Occipital lobe (tissue), 3 donors: ENCODE measurements at places on chromosomes 11 and 22.

- no peak for DNase-seq
These were observed 341.3 kb downstream of the CADM1 start for GRCh38 chr11:115162919-115163318.

DNA sequence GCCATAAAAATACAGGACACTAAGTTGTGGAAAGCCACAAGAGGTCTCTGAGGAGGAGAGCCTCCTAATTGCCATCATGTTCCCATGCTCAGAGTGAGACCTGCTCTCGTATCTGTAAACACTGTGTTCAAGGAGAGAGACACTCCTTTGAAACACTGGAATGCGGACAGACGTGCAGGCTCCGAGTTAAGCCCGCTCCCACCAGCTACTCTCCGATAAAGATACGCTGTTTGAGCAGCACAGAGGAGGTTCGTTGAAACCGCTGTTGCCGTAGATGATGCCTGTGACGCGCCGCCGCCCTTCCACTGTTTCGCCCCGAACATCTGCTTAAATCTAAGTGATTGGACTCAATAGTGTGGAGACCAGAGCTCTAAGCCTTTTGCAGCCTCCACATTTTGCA, 25.1 kb downstream of the NUP50 start:
- no peak for DNase-seq

GRCh38 chr11:132238331-132238866, 868.0 kb downstream of the NTM start:
- DNase-seq, result no peak

GRCh38 chr11:60310407-60310998, 16.6 kb upstream of the MS4A6E start:
- no peak for DNase-seq

- no peak for DNase-seq
These were observed 10.7 kb downstream of the OR51A4 start for GRCh38 chr11:4936745-4937144.

- DNase-seq, result no peak
These were observed 35.0 kb upstream of the OR6M1 start for GRCh38 chr11:123841174-123841573.

- no peak for DNase-seq
These were observed 61.1 kb downstream of the FDX1 start for GRCh38 chr11:110490886-110491285.

GRCh38 chr11:124876818-124877630, 11.8 kb downstream of the ROBO3 start:
- DNase-seq, result no peak

DNA sequence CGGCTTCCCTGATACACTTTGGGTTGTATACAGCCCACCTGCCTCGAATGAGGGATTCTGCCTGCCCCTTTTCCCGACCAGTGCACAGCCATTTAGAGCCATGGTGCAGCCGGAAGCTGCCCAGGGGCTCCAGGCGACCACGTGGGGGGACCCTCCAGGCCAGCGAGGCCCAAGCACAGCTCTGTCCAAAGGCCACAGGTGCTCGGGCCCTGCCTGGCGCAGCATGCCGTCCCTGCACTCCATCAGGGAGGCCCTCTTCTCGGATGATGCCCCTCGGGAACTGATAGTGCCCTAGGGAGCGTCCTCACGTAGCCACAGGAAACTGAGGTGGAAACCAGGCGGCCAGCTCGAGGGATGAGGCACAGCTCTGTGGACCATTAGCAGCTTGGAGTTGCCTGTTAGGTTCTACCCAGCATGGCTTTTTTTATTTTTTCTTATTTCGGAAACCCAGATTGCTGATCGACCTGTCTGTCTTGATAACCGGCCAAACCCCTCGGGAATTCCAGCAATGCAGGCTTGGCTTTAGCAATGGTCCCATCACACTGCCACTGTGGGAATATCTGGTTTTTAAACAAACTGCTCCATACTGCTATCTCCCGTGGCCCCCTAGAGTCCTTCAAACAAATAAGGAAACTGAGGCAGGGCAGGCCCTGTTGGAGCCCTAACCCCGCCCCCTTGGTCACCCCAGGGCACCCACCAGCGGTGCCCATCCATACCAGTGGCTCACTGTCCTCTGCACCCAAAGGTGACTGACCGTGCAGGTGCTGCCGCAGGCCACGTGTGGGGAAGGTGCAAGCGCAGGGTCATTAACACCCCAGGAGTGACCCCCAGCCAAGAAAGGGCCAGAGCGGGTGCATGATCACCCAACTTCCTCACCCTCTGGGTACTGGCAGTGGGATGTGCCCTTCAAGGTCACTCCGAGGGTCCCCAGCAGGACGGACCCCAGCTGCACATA, 8.0 kb downstream of the ANO1 start:
- DNase-seq, result no peak

- DNase-seq, result peak; percentile 10
These were observed 1.3 kb downstream of the HIRA start for GRCh38 chr22:19429950-19430889.

DNA sequence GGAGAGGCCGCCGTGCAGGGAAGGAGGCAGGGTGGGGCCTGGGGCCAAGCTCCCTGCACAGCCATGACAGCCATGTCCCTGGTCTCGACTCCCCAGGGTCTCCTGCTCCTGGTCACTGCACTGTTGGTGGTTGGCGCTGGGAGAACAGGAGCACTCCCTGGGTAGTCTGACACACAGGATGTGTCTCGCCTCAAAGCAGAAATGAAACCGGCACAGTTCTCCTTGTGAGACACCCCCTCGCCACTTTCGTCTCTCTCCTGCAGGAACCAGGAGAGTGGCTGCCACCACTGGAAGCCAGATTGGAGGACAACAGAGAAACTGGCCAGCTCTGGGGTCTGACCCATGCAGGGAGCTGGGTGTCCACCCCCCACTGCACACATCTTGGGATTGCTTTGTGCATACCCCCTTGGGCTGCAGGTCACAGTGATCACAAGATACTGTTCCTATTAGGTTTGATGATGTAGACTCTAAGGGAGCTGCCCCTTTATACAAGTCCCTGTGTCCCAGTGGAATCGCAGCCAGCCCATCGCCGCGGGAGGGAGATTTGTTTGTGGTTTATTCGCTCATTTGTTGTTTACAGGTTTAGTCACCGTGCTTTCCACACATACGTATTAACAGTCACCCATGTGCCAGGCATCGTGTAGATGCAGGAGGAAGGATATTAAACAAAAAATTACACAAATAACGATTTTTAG, 27.0 kb upstream of the YWHAH start:
- peak; percentile 35 for DNase-seq

DNA sequence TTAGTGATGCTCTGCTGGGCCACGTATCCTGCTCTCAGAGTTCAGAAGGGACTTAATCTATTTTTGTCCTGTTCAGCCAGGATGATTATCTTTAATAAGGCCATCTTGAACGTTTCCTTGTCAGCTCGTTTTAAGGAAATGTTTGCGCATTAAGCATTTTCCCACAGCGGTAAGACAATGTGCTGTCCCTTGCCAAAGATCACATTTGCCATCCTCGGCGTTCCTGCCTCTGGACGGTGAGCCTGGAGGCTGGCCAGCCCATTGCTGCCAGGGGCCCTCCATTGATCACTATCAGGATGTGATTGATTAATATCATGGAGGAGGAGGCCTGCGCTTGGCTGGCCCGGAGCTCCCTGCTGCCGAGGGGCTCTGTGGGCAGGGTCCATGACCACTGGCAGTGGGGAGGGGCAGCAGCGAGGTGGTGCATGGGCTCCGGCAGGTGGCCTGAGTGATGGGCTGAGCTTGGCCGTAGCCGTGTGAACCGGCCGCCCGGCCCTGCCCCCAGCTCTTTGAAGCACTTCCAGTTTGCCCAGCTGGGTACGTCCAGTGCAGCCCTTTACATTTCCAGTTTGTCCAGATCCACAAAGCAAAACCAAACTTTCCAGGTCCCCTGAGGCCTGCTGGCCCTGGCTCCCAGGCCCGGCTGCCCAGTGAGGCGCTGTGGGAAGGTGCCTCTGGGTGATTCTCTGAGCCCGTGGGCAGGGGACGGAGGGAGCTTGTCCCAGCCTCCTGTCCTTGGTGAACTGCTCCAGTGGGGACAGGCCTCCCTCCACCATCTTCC, 49.5 kb upstream of the SMIM38 start:
- no peak for DNase-seq

DNA sequence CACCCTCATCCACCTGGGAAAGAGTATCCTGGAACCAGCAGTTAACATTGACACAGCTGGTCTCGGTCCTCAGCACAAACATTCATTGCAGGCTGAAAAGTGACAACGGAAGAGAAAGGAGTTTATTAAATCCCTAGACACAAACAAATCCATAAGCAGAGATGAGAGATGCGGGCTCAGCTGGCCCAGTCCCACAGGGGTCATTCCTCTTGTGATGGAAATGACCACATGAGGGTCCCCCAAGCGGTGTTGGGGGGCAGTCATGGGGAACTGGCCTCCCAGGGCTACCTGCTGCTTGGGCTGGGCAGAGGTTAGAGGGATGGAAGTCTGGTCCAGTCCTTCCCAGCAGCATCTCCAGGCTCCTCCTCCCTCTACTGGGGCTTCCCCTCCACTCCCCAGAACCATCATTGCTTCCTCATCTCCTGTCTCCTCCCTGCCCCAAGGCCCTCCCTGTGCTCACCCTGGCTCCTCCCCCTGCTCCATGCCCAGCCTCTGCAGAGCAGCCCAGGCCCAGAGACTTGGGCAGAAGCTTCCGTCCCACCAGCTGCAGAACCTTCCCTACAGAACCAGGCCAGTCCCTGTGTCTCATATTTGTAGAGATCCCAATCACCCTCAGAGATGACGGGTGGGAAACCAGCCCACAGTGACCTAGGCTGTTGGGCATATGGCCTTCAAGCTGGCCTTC, 5.4 kb upstream of the IGLL5 start:
- no peak for DNase-seq

DNA sequence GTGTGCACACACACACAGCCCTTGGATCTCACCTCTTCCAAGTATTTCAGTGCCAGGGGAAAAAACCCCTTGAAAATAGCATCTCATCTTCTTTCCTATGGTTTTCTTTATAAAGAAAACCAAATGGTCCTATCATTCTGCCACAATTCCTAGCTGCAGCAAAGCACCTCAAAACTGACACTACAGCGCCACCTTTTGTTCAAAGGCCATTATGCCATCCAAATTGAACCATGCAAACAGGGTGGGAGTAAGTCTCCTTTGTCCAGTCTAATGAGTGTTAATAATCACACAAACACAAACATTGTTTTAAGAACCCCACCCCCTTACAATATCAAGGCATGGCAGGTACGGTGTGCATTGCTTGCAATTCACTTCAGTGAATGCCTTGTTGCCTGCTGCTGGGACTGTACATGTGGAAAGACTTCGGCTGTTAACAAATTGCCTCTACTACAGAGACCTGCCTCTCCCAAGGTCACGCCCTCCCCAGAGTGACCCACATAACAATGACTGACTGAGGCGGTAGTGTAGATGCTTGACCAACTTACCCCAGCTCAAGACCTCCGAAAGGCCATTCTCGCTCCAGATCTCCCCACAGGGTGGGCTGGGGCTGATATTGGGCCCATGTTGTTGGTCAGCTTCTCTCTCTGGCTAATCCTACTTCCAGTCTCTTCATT, 31.7 kb downstream of the FAM181B start:
- DNase-seq, result no peak

- no peak for DNase-seq
These were observed 10.0 kb downstream of the OR5B21 start for GRCh38 chr11:58497951-58498350.

DNA sequence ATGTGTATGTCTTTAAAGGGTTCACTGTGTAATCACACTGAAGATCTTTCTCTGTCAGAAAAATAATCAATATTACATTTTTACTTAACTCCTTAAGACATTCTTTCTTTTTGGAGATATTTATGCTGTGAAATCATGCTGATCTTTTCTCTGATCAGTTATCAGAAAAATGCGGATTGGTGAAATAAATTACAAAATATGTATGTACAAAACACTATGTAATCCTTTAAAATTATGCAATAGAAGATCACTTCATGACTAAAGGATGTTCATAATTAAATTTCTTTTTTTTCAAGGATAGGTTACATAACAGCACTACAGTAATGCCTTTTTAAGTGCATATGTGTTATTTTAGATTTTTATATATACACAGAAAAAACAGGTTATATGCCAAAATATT, 24.7 kb downstream of the BTBD10 start:
- no peak for DNase-seq

- DNase-seq, result no peak
These were observed 13.1 kb downstream of the CHID1 start for GRCh38 chr11:897253-898142.

DNA sequence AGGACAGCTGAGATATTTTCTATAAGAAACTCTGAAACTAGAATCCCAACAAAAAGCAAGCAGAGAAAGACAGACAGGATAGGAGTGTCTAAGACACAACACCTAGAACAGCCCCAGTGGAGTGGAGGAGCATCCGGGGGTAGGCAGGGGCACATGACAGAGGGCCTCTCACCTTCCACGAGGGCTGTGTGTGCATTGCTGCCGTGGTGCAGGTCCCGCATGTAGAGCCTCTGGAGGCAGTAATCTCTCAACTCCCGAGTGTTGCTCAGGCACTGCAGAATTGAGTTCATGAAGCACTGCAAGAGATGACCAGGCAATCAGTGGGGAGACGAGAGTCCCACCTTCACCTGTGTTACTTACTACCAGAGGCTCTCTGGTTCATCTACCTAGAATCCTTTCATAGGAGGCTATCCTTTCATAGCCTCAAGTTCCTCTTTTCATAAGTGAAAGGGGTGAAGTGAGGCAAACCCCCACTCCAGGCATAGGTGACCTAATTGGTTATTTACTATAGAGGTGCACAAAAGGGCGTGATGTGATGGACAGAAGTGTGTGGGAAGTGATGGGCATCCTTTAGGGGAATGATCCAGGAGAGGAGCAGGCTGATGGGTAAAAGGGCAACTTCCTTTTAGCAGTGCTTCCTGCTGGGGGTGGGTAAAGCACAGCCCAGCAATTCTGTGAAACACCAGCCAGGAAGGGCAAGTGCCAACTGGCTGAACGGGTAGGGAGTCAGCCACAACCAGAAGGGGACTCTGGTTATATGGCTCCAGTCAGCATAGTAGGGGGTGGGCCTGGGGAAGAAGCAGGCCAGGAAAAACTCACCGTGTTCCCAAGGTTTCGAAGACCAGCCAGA, 13.1 kb upstream of the MFRP start:
- DNase-seq, result no peak

GRCh38 chr11:97158243-97158642, 768.4 kb downstream of the JRKL start:
- DNase-seq, result no peak

DNA sequence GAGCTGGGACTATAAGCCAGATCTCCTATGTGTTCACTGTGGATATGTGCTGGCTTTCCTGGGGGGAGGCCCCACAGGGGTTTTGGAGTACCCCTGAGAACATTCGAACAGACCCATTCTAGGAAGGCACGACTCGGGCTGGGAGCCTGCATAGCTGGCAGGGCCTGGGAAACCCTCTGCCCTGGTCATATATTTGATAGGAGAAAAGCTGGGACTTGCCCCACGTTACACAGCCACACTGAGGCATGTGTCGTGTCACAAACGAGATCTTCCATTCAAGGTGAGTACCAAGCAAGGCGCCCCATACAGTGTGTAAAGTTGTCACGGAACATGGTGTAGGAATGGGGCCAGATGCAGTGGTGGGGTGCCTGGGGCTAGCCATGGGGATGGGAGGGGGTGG, 11.2 kb downstream of the MYO7A start:
- no peak for DNase-seq
